ENCODE measurements at places on chromosomes 5 and 9.
A peak's percentile ranks its signal among the peaks of the same experiment; 100 is the strongest.

GRCh38 chr5:55535199-55535905, 588 bp upstream of the PLPP1 start:
- DNase-seq: no peak

- DNase-seq: peak; percentile 85
Observed at GRCh38 chr9:136327304-136327974, at the start of gene GPSM1. Gene GPSM1 (plus strand): TSS chr9:136327539. CDS start chr9:136327696, 157 bp downstream.

GRCh38 chr5:82802954-82803353, 274.2 kb downstream of the TMEM167A start:
- no peak for DNase-seq

DNA sequence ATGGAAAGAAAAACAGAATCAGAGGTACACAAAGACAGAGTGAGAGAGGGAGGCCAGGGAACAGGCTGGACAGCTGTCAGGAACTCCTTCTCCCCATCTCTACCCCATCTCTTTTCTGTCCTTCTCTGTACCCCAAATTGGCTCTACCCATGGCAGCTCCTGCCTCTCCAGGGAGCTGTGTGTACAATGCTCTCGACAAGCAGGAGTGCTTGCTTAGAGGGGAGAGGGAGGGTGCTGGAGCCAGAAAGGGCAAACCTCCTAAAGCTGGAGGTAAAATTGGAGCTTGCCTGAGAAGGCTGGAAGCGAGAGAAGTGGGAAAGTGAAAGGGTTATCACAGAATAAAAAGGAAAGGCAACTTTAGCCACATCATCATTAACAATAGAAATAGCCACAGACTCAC, 6.4 kb downstream of the TPM2 start:
- DNase-seq: no peak

- no peak for DNase-seq
Observed at GRCh38 chr9:94586316-94586715, 7.3 kb downstream of the FBP2 start.

- no peak for DNase-seq
Observed at GRCh38 chr9:88828018-88828417, 163.2 kb upstream of the S1PR3 start.

GRCh38 chr5:137570070-137570469, 70.9 kb upstream of the SPOCK1 start:
- no peak for DNase-seq

GRCh38 chr9:137321726-137322361, 19.8 kb upstream of the NRARP start:
- no peak for DNase-seq

DNA sequence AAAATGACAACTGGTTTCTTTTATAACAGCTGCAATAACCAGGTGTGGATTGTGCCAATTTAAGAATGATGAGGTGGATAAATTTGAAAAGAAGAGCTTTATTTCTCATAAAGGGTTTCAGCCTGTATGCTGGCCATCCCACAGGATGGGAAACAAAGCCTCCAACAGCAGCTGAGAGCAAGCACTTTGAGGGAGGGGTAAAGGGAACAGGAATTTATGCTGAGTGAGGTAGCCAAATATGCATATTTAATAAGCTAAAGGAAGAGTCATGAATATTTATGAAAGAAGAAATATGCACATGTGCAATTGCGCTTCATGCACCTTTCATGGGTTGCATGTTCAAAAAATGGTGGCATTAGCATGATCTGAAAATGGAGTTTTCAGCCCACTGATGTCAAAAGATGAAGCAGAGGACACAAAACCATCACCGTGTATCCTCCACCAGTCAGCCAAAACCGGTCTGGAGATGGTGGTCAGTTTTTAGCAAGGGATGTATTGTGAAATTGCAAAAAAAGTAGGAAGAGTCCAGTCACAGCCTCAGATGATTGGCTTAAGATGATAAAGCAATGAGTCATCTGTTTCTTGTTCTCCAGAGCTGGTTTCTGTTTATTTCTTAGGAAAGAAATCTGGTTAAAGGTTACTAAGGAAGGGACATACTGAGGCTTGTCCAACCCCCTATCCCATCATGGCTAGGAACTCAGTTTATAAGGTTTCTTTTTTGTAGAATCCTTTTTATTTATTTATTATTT, 47.9 kb downstream of the DEPDC1B start:
- DNase-seq: no peak

DNA sequence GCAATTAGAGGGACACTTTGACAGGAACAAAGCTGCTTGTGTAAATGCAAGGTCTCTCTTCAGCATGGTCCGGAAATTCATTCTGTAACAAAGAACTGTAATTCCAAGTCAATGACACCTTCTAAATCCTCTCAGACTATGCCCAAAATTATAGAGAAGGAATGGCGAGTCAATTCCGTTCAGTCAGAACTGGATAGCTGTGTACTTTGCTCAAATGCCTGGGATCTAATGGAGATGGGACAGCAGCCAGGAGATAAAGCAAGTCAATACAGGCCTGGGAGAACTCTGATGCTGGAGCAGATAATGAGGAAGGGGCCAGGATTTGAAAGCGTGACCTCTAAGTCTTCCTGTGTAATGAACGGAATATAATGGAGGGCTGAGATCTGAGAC, 96.4 kb upstream of the SPRY4 start:
- no peak for DNase-seq

- DNase-seq: no peak
Observed at GRCh38 chr9:72312386-72312987, 52.5 kb downstream of the ZFAND5 start.

- DNase-seq: no peak
Observed at GRCh38 chr9:136793086-136793946, 2.2 kb downstream of the TMEM141 start.

DNA sequence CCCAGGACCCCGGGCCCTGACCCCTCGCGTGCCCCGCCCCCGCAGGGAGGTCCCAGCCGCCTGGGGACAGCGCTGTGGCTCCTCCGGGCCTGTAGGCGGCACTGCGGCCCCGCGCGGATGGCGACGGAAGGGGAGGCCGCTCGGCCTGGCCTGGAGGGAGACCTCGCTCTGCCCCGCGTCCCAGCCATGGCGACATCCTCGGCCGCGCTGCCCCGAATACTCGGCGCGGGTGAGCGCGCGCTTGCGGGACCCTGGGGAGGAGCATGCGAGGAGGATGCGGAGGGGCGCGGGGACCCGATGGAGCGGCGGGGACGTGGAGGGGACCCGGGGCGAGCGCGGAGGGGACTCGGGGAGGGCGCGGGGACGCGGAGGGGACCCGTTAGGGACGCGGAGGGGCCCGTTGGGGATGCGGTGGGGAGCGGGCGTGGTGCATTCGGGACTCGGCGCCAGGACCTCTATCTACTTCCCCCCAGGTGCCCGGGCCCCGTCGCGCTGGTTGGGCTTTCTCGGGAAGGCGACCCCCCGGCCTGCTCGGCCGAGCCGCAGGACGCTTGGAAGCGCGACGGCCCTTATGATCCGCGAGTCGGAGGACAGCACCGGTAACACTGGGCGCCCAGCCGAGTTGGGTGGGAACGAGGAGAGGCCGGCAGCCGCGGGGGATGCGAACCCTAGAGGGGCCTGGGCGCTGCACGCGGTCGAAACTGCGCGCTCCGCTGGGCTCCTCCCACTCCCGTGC, at the start of gene MRPS2:
Gene MRPS2, plus strand, starts transcription at position 158 of the 736 bp plus-strand sequence. Its CDS starts 29 bp downstream, at position 187.
- DNase-seq: peak; percentile 96

- no peak for DNase-seq
Observed at GRCh38 chr9:129252937-129253802, 75.1 kb upstream of the IER5L start.

- no peak for DNase-seq
Observed at GRCh38 chr5:118060833-118061232, 927.5 kb downstream of the DTWD2 start.

GRCh38 chr5:16736158-16736995, 119.6 kb upstream of the RETREG1 start:
- DNase-seq: no peak

GRCh38 chr5:149747833-149748366, 17.8 kb downstream of the PPARGC1B start:
- DNase-seq: no peak

DNA sequence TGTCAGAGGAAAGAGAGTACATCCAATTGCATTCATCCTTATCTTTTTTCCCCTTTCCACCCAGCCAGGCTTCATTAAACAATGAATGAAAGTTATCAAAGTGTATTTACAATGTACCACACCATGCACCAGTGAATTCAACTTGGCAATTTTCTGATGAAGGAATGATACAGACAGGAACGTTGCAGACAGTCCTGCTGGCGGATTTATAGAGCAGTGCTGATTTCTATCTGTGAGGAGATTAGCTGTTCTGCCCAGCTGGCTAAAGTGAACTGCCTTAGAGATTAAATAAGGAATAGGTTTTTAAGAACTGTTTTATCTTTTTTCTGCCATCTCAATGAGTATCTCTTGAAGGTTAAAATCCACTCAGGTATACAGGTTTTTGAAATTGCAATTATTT, 403.9 kb downstream of the CDH18 start:
- DNase-seq: no peak

DNA sequence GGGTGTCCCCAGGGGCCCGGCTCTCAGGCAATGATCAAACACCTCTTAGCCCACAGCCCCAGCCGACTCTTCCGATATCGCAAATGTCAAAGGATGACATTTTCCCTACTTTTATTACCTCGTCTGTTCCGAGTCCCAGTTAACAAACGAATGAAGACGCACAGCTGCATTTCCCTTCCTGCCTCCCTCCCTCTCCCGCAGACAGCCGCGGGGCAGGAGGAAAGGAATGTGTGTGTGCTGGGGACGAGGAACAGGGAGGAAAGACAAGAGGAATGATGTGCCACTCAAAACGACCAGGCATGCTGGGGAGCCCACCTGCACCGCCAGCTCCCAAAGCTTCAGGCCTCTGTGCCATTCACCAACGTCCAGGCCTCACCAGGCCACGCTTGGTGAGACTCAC, 125.9 kb upstream of the SARDH start:
- DNase-seq: no peak

DNA sequence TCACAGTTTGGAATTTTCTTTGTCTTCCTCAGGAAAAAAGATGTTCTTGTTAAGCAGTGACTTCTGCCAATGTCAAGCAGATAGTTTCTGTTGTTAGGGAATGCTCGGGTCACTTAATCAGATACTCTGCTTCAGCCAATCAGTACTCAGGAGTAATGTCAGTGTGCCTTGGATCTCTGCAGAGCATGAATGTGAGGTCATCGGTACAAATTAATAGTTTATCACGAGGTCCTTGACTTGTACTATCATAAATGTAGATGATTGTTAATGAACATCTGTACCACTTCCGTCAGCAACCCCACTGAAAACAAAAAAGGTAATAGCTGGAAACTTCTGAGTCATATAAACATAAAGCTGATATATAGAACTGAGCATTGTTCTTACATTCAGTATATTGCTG, 73.6 kb downstream of the FBXL7 start:
- no peak for DNase-seq

GRCh38 chr9:106314476-106314875, 548.5 kb upstream of the ZNF462 start:
- DNase-seq: no peak

GRCh38 chr5:93330506-93330905, 250.5 kb downstream of the NR2F1-AS1 start:
- no peak for DNase-seq

DNA sequence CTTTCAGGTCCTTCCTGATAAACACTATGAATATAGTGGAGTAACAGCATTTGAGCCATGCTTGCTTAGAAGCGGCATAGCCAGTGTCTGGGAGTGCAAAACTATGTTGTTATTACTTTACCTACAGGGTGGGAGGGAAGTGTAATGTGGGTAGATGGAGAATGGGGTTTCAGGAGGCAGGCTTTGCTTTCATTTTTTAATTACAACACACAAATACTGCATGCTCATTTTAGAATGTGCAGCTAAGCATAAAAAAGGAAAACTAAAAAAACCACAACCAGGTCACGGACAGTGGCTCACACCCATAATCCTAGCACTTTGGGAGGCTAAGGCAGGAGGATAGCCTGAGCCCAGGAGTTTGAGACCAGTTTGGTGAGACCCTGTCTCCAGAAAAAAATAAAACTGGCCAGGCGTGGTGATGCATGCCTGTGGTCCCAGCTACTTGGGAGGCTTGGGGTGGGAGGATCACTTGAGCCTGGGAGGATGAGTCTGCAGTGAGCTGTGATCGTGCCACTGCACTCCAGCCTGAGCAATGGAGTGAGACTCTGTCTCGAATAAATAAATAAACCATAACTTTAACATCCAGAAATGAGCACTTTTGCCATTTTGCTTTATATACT, 20.2 kb downstream of the HAVCR1 start:
- no peak for DNase-seq

DNA sequence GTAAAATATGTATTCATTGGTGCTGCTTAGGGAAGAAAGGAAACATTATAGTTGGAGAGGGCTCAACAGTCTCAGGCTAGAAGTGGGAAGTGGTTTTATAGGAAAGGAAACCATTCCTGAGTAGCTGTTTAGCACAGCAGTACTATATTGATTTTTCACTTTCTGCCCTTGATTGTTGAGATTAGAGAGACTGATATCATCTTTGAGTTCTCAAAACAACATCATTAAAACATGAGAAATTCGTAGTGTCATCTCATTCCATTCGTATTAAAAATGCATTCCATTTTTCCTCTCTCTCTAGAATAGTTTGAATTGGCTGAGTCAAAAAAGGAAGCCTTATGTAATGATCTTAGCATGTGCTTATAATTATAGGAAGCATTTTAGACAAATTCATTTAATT, 14.1 kb downstream of the POLR3G start:
- DNase-seq: no peak

GRCh38 chr9:92950359-92950955, 3.1 kb downstream of the FGD3 start:
- no peak for DNase-seq

DNA sequence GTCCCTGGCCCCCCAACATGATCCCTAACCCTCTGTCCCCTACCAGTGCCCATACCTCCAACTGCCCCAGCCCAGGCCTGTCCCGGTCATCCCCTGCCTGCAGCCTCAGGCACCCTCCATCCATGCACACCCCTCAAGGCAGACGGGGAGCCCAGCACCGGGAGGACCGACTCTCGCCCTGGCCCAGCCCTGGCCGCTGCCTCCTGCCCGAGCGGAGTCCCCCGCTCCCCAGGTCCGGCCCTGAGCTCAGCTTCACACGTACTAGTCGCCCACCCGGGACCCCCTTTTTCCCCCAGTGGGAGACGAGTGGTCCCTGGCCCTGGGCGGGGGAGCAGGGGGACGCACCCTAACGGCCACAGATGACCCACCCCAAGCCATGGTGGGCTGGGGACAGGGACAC, 49.0 kb upstream of the UBAC1 start:
- DNase-seq: no peak

DNA sequence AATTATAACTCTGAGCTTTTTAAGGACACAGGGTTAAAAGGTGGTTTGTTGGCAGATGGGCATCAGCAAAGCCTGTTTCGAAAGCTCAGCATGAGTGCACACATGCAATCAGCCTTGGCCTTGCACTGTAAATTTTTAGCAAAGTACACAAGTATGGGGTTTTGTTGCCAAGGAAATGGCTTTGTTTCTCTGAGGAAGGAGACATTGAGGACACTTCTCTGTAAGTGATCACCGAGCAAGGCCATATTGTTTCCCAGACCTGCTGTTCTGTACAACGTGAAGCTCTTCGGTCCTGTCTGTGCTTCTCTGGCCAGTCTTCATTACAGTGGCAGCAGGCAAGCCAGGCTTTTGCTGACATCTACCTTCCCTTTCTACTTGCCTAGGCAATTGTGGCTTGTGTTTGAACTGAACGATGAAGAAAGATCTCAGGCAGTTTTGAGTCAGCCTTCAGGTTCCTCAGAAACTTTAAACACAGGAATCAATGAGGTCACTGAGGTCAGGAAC, 27.9 kb upstream of the GLRX start:
- DNase-seq: no peak

Measured in 8988T (cell line).